ENCODE measurements at places on chromosomes 16 and 17.

- no peak for DNase-seq
These were observed 19.5 kb downstream of the ATP2A3 start for GRCh38 chr17:3944485-3945388.

- no peak for DNase-seq
These were observed 103.0 kb downstream of the RAB11FIP4 start for GRCh38 chr17:31494259-31495021.

DNA sequence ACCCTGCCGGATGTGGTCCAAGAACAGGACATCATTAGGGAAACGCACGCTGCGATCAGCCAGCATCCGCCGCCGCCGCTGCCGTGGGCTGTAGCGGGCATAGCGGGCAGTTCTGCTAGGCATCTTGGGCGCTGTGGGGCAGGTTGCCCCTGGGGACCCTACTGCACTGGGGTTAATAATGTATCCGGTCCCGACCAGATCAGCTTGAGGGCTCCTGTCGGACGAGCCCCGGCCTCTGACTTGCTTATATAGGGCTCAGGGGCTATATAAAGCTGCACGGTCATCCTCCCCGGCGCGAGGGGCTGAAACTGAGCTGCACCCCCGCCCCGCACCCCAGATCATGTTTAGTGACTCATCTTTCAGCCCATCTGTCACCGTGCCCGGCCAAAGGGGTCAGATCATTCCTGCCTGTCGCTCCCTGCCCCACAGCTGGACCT lies at the start of gene PPP1R27:
Gene PPP1R27, minus strand, starts transcription at position 220 of the 437 bp plus-strand sequence. Its CDS starts 97 bp downstream, at position 123.
- DNase-seq: no peak

GRCh38 chr17:82752371-82753200 lies 721 bp downstream of the TBCD start:
- no peak for DNase-seq

GRCh38 chr16:86756882-86757703 lies 178.7 kb downstream of the FOXL1 start:
- DNase-seq: no peak

GRCh38 chr16:29825145-29826044 lies 5.1 kb downstream of the MVP start:
- DNase-seq: no peak

GRCh38 chr16:2469399-2470233 lies 1.5 kb upstream of the NTN3 start:
- DNase-seq: no peak

DNA sequence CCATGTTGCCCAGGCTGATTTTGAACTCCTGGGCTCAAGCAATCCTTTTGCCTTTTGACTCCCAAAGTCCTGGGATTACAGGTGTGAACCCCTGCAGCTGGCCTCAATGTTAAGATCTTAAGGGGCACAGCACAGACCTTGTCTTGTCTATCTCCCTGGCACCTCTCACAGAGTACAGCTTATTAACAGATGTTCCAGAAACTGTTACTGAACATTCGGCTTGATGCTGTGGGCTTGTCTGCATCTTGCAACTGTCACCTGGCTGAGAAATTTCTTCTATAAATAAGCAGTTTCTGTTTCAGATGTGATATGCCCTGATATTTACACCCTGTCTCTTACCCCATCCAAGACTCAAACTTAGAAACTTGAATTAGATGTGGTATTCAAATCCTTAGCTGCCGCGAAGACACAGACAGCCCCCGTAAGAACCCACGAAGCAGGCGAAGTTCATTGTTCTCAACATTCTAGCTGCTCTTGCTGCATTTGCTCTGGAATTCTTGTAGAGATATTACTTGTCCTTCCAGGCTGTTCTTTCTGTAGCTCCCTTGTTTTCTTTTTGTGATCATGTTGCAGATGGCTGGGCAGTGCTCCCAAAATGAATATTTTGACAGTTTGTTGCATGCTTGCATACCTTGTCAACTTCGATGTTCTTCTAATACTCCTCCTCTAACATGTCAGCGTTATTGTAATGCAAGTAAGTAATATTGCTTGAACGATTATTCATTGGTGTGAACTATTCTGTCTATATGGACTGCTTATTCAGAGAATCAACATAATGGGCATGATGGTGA lies at the start of gene TNFRSF17:
Gene TNFRSF17, plus strand, starts transcription at position 450 of the 791 bp plus-strand sequence. Its CDS starts 115 bp downstream, at position 565.
- no peak for DNase-seq

- no peak for DNase-seq
These were observed 9.2 kb downstream of the PMP22 start for GRCh38 chr17:15255713-15256454.

- no peak for DNase-seq
These were observed 244.1 kb downstream of the CEP112 start for GRCh38 chr17:65947831-65948230.

GRCh38 chr17:78458091-78458490 lies 79.6 kb downstream of the PGS1 start:
- DNase-seq: no peak
